Left ventricle myocardium inferior (tissue), 1 donor: ENCODE measurements at places on chromosomes 2 and 18.
A peak's percentile ranks its signal among the peaks of the same experiment; 100 is the strongest.

GRCh38 chr2:168543037-168543436, 87.0 kb downstream of the CERS6 start:
- no peak for DNase-seq

DNA sequence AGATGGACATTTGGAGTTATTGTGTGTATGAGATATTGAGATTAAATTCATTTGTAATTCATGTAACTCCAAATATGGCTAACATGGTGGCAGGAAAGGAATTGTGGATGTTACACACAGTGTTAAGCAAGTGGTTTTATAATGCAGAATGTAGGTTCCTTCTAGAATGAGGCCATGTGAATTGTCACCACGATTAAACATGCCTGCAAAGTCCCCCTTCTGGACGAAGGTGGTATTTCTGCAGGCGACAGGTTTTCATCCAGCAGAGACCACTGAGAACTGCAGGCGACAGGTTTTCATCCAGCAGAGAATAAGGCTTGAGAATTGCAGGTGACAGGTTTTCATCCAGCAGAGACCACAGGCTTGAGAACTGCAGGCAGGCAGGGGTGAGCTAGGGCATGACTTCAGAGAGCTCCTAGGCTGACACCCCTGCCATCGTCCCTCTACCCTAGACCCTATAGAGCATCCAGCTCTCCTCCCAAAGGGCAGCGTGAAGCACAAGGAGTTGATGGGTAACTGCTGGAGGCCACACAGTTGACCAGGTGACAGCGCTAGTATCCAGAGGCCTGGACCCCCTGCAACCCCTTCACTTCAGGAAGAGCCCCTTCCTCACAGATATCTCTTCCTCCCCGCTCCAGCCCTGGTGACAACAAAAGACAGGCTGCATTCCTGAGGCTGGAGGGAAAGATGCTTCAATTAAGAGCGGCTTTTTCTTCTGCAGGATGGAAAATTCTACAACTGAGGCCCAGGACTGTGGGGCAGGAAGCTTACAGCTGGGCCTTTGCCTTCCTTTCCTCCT, 175.8 kb downstream of the LOXHD1 start:
- DNase-seq = peak; percentile 38

DNA sequence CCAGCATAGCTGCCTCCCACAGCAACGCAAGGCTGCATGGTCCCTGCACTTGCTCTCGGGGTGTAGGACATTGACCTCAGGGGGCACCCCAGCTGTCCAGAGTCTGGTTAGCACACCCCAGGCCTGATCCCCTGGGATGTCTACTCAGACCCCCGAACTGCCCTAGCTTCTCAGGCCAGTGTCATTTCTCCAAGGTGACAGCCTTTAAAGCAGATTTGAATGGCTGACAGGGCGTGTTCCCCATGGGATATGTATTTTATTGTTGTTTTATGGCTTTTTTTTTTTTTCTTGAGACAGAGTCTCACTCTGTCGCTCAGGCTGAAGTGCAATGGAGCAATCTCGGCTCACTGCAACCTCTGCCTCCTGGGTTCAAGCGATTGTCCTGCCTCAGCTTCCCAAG, 40.8 kb upstream of the PTMA start:
- DNase-seq = no peak

DNA sequence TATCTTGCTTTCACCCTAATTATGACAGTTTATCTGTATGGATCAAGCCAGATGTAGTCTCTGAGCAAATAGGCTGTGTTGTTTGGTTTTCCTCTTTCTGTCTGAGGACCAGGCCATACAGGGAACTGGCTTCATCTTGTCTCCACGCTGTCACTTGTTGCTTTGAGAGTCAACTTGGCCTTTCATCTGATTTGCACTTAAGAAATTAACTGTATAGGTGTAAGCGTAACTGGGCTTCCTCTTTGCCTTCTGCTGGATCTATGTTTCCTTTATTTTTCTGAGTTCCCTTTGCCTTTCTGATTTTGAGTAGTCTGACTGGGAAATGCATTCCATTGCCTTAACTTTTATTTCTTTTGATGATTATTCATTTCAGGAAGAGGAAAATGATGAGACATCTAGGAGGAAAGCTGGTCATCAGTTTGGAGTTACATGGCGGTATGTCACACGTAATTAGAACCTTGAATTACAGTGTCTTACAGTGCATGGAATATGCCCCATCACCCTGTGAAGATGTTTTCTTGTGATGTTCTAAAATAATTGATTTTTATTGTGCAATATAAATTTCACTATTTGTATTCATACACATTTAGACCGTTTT, 17.4 kb downstream of the PTCD3 start:
- no peak for DNase-seq
